ENCODE measurements at places on chromosomes 6 and 20.

- no peak for DNase-seq
Observed at GRCh38 chr6:96917098-96917497, 7.4 kb upstream of the KLHL32 start.

DNA sequence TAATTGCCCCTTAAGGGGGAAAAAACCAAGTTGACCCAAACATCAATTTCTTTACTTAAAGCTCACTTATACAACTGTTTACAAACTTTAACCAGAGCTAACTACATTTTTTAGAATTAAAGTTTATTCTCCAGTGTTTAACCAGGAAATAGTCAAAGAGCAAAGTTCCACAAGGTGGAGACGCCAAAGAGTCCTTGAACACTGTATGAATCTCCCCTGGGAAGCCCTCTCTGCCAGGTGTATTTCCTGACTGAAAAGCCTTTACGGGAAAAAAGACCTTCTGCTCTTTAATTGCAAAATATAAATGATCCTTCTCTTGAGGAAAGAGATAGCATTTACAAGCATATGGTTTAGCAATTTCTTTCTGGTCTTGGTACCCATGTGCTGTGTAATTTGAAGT, 36.2 kb downstream of the BTBD9 start:
- DNase-seq, result no peak

GRCh38 chr20:62999580-62999979, 7.2 kb downstream of the BHLHE23 start:
- DNase-seq, result no peak

DNA sequence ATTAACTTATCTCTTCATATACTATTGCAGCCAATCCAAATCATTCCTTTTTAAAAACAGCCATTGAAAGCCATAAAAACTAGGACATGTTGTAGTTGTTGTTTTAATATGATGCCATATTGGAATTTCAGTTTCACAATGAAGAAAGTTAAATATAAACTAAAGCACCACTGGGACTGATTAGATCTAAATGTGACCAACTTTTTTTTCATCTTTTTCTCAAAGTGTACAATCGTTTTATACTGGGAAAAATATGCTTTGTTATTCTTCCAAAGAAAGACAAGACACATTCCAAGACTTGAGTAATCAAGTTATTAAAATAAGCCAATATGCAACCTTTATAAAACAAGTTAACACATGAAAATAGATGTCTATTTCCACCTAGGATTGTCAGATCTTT, 68.5 kb downstream of the THEMIS start:
- no peak for DNase-seq

DNA sequence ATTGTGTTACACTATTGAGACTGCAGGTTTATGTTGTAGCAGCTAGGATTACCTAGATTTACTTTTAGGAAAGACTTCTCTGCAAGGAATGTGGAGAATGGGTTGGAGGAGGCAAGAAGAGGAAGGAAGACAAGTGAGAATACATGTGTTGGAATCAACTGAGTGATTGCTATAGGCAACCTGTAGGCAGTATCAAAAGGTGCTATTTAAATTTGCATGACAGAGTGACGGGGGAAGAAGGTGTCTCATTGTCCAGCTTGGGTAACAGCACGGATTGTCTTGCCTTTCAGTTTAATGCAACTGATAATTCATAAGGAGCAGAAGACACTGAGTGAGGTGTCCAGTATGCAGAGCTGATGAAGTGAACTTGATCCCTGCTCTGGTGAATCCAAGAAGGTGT, 19.4 kb downstream of the SERPINB9 start:
- no peak for DNase-seq

Measured in HTR-8/SVneo (cell line).